Activated T-cell treated with anti-CD3 and anti-CD28 coated beads for 24 hours (primary cell): ENCODE measurements at places on chromosomes 12 and 14.
A peak's percentile ranks its signal among the peaks of the same experiment; 100 is the strongest.

DNA sequence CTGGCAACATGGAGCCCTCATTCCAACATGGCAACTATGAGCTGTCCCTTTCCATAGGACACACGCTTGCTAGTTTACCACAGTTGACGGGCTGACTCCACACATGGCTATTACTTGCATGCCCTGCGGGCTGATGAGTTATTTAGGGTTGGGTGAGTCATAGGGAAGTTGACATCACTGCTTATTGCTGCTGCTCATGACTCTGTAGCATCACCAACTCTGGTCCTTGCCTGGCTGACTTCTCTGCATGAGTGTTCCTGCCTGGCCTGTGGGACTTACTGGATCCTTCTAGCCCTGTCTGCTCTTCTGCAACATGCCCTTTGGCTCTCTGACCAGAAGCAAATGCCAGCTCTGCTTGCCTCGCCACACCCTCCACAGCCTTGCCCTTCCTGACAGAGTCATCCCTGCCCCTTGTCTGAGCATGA is 199.5 kb downstream of the ANO6 start:
- peak; percentile 15 for DNase-seq

GRCh38 chr14:23577710-23578392 is 739 bp downstream of the JPH4 start:
- no peak for DNase-seq

DNA sequence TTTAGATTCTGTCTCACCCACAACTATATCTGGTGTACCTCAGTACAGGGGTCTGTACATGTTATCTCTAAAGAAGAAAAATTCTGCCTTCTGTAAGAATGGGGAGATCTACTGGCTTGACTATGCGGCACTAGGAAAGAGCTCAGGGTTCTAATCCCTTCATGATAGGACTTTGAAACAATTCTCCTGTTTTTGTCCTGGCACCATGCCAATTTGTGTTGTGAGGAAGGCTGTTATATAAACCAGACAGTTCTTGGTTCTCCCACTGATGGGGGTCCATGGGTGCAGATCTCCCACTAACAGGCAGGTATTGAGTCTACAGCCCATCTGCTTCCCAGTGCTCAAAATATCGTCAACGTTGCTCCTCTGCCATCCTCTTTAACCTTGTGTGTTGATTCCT is 883.7 kb downstream of the GALC start:
- no peak for DNase-seq

GRCh38 chr12:107511292-107511691 is 174.3 kb upstream of the PWP1 start:
- DNase-seq: no peak

DNA sequence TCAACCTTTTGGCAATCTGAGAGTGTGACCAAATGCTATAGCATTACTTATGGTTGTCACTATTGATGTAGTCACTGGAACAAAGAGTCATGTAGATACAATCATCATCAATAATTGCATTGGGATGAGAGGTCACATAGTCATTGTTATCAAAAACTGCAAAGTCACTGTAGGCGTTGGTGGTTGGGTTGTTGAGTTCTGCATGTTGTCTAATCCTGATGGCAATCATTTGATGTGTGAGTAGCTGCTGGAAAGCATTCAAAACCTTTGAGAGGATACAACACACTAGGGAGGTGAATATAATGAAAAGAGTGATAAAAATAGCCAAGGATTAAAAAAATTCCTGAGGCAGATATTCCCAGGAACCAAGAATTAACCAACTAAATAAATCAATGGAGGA is 214.7 kb upstream of the SYT10 start:
- DNase-seq: no peak

DNA sequence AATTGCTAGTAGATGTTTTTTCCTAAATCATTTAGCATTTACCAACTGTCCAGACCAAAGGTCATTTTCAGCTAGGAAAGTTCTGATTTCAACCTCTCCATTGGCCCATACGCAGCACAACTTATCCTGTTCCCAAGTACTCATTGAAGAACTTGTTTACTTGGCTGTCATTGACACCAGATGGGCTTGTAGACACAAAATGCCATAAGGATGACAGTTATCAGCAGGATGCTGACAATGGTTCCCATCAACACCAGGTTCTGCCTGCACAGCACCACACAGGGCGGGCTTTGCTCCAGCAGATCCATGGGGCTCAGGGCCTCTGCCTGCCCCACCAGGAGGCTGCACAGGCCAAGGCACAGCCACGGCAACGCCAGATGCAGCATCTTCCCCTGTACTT is 36.5 kb upstream of the TMPRSS12 start:
- DNase-seq: no peak

- no peak for DNase-seq
These were observed 194.0 kb upstream of the ALG10 start for GRCh38 chr12:33828326-33828725.
